Amniotic stem cell (primary cell): ENCODE measurements at places on chromosomes 6 and 20.
A peak's percentile ranks its signal among the peaks of the same experiment; 100 is the strongest.

GRCh38 chr20:60063048-60063451, 104.8 kb downstream of the CDH26 start:
- peak; percentile 29 for DNase-seq

DNA sequence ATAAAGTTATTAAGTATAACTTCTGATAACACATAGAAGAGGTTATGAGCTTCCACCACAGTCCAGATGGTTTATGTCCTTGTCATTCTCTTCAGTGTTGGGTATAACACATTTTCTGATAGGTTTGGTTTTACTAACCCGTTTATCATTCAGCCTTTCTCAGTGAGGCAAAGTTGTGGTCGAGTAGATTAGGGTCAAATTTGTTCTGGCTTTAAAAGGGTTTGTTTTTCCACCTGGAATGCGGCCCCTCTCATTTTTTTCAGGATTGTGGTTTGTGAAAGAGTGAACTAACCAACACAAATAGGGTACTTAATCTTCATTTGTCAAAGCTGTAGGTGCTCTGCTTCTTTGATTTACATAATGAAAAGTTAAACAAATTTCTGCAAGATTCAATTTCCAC, 204.2 kb upstream of the ASCC3 start:
- DNase-seq, result no peak

DNA sequence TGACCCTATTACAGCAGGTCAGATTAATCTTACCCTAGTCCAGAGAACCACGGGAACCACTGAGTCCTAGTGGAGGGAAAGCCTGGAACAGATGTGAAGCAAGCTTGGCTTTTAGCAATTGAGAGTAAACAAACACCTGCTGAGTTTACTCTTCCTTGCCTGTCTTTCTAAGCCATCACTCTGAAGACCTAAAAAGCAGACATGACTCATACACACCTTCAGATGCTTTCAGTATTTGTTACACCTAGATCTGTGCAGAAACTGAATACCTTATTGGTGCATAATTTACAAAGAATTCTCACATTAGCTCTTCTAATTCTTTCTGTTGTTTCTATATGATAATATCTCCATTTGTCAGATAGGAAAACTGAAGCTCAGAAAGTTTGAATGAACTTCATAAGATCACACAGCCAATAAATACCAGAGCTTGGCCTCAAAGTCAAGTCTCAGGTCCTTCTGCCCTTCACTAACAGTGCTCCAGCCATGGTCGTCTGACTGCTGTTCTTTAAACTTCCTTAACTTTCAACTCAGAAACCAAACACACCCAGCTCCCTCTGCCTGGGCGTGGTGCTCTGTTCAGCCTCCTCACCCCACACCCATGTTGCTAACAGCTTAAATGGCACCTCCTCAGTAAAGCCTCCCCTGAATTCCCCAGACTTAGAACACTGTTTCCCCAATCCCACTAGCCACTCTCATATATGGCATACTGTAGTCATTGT, 8.6 kb upstream of the GABBR1 start:
- no peak for DNase-seq

GRCh38 chr20:20536240-20536933, 168.5 kb downstream of the INSM1 start:
- no peak for DNase-seq

DNA sequence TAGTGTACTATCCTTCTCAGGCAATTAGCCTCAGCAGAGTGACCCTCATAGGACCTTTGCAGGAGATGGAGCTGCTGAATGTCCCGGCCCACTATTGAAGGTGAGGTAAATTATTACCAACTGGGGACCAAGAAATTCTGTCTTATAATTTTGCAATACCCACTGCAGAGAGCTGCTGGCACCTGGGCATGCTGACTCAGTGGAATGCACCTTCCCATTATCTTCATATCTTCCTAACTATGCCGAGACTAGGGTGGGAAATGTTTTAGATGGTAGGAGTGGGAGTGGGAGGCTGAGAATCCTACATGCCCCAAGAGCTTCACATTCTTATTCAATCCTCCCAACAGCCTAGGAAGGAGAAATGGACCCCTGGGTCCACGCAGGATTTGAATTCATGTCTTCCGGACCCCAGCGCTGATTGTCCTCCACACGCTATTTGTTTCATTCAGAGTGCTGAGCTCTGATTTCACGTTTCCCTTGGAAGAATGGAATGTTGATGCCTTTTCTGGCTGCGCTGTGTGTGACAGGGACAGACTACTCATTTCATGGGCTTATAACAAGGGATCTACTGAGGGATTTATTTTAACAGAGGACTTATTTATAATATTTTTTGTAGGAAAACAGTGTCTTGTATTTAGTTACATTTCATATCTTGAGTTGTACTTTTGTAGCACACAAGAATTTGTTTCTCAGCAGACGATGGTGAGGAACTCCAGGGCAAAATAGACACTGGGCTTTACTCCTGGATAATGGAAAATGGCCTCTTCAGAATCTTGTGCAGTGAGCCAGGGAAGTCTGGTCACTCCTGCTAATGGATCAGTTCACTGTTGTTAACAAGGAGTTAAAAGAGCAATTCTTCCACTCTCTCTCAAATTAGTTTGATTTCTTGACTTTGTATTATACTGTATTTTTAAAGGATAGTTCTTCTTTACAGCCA, 66.4 kb downstream of the FYN start:
- no peak for DNase-seq
